Progenitor cell of endocrine pancreas (in vitro differentiated cells): ENCODE measurements at places on chromosomes 7 and 10. TPM values are rescaled to one million over a fixed set of nuclear protein-coding genes. Genes with fewer than 3 reads are reported as not detected.

DNA sequence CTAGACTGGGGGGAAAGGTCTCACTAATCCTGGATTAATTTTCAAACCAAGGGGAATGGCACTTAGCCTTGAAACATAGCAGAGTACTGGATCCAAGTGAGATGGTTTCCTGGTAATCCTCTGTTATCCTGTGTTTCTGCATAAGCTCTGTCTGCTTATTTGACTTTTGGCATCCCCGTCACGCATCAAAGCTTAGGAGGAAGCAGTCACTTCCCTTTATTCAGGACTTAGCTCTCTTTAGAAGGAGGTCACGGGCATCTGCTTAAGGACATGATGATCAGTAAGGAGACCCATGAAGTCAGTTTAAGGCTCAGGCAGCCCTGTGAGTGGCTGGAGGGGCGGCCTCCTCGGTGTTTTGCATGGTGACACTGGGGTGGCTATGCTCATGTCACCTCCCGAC lies 30.0 kb downstream of the TSPAN15 start:
- no peaks in the 10 kb centered on the region for H3K4me1 ChIP-seq
- H3K4me3 ChIP-seq: no peak overlapping the region
- no peak overlapping the region for H3K27ac ChIP-seq
- peaks cover 1% of the 10 kb centered on the region for H3K36me3 ChIP-seq
- DNase-seq: no peak

- peaks cover 22% of the 10 kb centered on the region for H3K36me3 ChIP-seq
- no peak overlapping the region for H3K4me3 ChIP-seq
- no peaks in the 10 kb centered on the region for H3K27me3 ChIP-seq
- H3K27ac ChIP-seq: no peak overlapping the region
- no peaks in the 10 kb centered on the region for H3K4me1 ChIP-seq
Observed at GRCh38 chr7:111499027-111499426, 63.3 kb downstream of the IMMP2L start.

Gene TDRD1
- not detected in 2 replicates for total RNA-seq

- no peaks in the 10 kb centered on the region for H3K27me3 ChIP-seq
- no peaks in the 10 kb centered on the region for H3K4me1 ChIP-seq
- DNase-seq: no peak
- no peaks in the 10 kb centered on the region for H3K36me3 ChIP-seq
Observed at GRCh38 chr7:124412531-124412930, 353.1 kb downstream of the GPR37 start.
